ENCODE measurements at places on chromosomes 16 and 17.

GRCh38 chr17:58120195-58120822 lies 27.9 kb upstream of the OR4D1 start:
- peak; percentile 59 for DNase-seq

DNA sequence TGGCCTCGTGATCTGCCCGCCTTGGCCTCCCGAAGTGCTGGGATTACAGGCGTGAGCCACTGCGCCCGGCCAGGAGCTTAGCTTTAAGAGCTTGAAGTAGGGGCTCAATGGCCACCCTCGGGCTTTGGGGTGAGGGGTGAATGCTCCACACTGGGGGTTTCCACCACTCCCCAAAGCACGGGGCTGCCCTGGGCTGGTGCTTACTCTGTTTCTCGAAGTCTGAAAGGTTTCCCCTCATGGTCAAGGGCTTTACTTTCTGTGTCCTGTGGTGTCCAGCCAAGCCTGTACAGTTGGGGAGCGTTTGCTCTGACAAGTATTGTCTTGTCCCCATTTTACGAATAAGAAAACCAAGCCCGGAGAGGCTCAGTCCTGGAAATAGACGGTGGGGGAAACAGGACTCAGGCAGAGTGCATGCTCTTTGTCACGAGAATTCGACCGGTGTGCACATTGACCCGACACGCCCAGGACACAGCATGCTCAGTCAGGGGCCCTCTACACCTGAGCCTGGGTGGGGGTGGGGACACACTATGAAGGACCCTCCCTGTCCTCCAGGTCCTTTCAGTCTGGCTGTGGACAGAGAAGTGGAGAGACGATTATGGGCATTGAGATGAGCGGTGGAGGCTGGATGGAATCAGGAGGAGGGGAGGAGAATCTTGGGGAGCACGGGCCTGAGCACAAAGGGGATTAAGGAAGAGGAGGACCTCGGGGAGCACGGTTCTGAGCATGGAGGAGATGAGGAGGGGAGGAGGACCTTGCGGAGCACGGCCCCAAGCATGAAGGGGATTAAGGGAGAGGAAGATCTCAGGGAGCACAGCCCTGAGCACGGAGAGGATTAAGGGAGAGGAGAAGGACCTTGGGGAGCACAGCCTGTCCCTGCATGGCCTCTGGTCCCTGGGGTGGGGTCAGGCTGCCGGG lies 7.5 kb downstream of the CD7 start:
- DNase-seq, result no peak

- no peak for DNase-seq
Observed at GRCh38 chr17:56821847-56822534, 11.7 kb downstream of the C17orf67 start.

- DNase-seq, result no peak
Observed at GRCh38 chr16:2482708-2483534, 8.0 kb downstream of the TBC1D24 start.

- no peak for DNase-seq
Observed at GRCh38 chr17:21201298-21201595, 12.7 kb downstream of the TMEM11 start.

DNA sequence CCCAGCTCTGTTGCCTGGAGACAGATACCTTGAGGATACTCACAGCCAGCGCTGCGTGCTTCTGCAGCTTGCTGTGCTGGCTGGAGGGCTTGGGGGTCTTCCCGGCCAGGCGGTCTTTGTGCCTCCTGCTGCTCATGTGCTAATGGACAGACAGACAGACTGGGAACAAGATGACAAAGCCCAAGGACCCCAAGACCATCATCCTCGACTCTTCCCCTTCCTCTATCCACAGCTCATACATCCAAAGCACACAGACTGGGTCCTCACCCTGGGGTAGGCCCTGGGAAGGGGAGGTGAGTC lies 7.7 kb downstream of the NKIRAS2 start:
- no peak for DNase-seq

DNA sequence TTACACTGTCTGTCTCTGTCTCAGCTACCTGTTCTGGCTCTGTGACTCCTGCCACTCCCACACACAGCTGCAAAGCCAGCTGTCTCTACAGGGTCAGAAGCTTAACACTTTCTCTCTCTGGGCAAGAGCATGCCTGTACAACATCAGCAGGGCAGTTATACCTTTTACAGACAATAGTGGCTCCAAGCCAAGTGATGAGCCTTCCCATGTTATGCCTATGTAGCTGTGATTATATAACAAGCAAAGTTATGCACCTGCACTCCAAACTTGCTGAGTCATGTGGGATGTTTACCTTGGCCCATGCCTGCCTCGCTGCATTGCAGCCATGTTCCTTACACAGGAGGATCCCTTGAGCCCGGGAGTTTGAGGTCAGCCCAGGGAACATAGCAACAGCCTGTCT lies 31.8 kb upstream of the APPBP2 start:
- DNase-seq, result no peak

DNA sequence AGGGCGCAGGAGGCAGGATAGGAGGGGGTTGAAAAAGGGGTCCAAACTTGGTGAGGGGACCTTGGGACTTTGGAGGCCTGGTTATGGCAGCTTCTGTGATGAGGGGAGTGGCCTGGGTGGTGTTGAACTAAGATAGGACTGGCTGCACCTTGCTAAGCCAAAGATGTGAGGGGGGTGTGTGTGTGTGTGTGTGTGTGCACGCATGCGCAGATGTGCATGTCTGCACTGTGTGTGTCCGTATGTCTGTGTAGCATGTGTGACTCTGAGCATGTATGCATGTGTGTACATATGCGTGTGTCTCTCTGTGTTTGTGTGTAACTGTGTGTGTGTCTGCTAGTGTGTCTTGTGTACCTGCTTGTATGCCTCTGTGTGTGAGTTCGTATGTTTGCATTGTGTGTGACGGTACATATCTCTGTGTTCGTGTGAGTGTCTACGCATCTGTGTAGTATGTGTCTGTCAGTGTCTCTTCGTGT lies 4.1 kb downstream of the SLC16A5 start:
- no peak for DNase-seq

- no peak for DNase-seq
Observed at GRCh38 chr16:57134982-57135381, 42.6 kb downstream of the CPNE2 start.

DNA sequence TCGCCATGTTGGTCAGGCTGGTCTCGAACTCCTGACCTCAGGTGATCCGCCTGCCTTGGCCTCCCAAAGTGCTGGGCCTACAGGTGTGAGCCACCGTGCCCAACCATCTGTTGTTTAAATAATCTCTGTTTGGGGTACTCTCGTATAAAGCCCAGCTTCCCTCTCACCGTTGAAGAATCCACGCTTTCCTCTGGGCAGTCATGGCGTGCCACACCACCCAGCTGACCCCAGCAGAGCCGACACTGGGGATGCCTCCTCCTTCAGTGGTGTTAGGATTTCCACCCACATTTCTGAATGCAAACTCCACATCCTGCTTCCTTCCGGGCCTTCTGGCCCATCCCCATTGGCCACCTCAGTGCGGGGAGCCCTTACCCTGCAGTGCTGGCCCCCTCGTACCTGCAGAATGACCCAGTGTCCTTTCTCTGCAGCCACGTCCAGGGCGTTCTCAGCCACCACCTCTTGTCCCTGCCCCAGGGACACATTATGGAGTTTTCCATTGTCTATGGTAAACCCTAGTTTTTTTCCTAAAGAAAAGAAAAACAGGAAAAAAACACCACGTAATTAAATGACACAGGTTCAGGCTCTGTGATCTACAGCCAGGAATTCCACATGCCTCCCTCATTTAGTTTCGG lies 60.4 kb downstream of the PGS1 start:
- DNase-seq, result peak; percentile 68

DNA sequence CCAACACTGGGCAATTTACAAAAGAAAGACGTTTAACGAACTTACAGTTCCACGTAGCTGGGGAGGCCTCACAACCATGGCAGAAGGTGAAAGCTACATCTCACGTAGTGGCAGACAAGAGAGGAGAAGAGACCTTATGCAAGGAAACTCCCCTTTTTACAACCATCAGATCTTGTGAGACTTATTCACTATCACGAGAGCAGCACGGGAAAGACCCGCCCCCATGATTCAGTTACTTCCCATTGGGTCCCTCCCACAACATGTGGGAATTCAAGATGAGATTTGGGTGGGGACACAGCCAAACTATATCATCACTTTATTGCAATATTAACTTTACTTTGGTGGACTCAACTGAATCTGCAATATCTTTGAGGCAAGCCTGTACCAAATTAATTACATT lies 11.9 kb upstream of the ENGASE start:
- no peak for DNase-seq

DNA sequence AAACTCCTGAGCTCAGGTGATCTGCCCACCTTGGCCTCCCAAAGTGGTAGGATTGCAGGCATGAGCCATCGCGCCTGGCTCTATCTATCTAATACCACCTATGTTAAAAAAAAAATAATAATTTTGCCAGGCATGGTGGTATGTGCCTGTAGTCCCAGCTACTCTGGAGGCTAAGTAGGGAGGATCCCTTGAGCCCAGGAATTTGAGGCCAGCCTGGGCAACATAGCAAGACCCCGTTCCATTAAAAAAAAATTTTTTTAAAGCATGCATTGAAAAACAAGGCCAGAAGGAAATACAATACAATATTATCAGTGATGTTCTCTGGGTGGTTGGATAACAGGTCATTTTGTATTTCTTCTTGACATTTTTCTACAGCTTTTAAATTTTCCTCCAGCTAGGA lies 45.2 kb upstream of the HELZ start:
- DNase-seq, result no peak

DNA sequence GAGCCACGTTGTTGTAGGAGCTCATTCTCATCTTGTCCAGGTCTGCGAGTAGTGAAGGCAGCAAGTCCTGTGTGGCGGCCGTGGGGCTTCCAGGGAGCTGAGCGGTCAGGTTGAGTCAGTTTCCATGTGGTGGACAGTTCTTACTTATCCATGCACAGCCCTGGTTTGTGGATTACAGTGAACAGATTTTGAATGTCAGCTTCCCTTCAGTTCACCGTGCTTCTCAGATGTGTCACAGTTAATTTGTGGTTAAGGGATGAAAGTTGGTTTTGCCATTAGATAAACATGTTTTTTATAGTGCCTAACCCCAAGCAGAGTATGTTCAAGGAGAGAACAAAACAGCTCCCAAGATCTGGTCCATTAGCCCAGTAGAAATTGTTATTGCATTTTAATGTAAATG lies 103.1 kb downstream of the RPTOR start:
- no peak for DNase-seq

- no peak for DNase-seq
Observed at GRCh38 chr17:75456039-75456416, 407 bp upstream of the TMEM94 start.

- no peak for DNase-seq
Observed at GRCh38 chr16:56269281-56269680, 78.0 kb downstream of the GNAO1 start.

DNA sequence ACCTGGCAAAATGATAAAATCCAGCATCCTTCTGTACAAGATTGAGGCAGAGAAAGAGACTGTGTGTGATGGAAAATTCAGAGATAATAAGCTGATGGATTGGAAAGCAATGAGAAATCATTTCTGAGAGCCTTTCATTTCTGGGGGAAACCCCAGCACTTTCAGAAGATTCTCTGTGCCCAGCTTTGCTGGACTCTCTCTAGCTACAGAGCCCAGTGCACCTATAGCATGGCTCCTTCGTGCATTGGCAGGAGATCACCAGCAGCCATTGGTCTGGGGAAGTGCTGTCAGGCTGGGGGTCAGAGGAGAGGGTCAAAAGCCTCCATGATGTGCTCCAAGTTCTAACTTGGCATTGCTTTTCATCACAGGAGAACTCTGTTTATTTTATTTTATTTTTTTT lies 259.9 kb downstream of the SOX9 start:
- DNase-seq, result no peak

GRCh38 chr17:63519972-63520882 lies 2.9 kb upstream of the KCNH6 start:
- DNase-seq, result no peak

DNA sequence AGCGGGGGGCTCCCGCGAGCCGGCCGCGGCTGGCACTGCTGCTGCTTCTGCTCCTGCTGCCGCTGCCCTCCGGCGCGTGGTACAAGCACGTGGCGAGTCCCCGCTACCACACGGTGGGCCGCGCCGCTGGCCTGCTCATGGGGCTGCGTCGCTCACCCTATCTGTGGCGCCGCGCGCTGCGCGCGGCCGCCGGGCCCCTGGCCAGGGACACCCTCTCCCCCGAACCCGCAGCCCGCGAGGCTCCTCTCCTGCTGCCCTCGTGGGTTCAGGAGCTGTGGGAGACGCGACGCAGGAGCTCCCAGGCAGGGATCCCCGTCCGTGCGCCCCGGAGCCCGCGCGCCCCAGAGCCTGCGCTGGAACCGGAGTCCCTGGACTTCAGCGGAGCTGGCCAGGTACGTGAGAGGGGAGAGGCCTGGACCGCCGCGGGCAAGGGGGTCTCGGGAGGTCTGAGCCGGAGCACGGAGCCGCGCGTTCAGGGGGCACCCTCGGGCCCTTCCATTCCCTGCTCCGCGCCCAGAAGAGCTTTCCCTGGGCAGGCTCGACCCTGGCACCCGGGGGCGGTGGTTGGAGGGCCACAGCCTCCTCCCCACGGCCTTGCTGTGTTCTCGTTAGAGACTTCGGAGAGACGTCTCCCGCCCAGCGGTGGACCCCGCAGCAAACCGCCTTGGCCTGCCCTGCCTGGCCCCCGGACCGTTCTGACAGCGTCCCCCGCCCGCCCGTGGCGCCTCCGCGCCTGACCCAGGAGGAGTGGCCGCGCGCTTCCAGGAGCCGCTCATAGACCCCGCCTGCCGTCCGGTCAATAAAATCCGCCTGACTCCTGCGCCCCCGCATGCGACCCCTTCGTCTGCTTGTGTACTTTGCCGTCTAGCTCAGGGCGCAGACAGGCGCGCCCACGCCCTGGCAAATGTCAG lies 591 bp downstream of the NPW start:
- DNase-seq, result no peak

DNA sequence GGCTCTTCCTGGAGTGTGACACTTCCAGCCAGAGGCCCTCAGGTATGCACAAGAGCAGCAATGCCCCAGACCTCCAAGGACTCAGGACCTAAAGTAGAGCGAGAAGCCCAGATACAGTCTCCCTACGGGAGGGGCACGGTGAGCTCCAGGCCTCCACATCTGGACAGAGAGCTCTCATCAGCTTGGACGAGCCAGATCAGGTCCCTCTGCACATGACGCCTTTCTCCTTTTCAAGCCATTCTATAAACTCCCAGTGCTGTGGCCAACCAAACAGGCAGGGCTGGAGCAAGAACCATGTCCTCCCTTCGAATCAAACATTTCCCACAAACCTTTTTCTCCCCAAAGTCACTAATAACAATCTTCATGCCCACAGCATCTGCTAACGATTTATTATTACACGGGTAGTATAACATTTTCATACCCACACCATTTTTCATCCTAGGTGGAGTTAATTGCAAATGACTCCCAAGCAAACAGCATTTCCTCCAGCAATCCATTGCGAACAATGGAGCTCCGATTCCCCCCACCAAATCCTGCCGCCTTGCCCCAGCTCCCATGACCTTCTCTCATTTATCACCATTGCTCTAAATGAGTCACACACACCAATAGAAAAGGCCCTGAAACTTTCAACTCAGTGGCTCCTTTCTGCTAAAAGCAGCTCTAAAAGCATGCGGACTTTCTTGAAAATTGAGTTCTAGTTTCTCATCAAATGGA lies 24.2 kb upstream of the NLRP1 start:
- peak; percentile 29 for DNase-seq

GRCh38 chr17:62696726-62697490 lies 69.4 kb downstream of the MRC2 start:
- DNase-seq, result no peak
